ENCODE measurements at places on chromosomes 4 and X.
A peak's percentile ranks its signal among the peaks of the same experiment; 100 is the strongest.

DNA sequence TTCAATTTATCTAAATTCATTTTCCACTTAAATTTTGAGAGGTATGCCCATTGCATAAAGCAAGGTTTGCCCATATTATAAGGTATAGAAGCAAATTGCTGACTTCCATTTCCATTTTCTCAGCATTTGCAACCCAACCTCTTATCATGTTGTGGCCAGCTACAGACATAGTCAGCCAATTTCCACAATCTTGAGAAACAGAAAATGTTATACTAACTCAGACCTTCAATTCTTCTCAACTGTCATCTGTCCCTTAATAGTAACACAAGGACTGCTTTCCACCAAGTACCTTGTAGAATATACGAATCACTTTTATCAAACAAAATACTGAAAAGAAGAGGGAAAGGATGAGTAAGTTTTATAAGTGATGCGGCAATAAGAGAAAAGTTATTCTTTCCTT is 11.2 kb upstream of the GRIA3 start:
- no peak for DNase-seq

- DNase-seq = no peak
Measured at GRCh38 chr4:24736066-24736465, 59.3 kb upstream of the SOD3 start.

DNA sequence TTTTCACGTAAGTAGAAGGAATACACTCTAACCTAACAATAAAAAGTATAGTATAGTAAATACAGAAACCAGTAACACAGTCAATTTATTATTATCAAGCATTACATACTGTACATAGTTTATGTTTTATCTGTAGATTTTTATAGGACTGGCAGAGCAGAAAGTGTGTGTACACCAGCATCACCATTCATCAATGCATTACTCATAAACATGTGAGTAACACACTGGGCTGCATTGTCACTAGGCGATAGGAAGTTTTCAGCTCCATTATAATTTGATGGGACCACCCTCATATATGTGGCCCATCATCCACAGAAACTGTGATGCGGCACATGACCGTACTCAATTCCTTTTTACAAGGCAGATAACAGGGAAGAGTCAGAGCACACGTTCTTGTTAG is 137.8 kb upstream of the RBPJ start:
- no peak for DNase-seq

DNA sequence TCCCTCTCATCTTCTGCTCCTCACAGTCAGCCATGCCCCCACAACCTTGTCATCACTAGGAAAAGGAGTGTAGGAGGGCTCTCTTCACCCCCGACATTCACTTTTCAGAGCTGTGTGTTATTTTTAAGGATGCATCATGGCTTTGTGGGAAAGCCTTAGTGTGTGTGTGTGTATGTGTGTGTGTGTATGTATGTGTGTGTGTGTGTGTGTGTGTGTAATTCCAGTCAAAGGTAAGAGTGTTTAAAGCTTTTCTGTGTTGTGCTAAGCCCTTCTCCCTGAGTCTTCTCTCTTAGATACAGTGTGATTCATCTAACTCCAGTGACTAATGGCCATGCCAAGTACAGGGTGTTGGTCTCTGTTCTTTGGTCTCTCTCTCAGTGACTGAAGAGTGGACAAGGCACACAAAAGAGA is 76.6 kb downstream of the CHIC2 start:
- DNase-seq = no peak

DNA sequence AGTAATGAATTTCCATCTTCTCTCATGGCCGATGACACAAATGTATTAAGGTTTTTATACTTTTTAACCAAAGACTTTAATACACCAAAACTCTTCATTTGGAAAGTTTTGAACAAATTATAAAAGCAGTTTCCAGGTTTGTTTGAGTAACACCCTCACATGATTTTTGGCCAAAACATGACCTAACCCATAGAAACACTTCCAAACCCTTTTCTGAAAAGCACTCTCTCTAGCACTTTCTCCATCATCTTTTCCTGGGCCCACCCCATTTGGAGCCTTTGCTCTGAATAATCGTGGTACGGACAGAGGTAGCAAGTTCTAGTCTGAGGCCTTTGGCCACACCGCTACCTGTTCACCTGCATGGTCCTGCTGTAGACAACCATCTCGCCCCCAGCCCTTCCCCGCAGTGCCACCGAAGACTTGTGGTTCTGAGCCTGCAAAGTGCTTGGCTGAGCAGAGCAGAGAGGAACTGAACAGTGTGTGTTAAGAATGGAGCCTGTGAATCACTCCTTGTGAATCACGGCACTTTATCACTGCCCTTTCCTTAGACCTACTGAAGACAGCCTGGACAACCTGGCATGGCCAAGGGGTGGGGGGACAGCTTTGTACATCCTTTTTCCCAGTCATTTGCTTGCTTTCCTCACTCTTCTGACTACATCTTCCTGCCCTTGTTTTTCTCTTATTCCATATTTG is 181.8 kb downstream of the PTTG2 start:
- no peak for DNase-seq

- no peak for DNase-seq
Measured at GRCh38 chrX:15816886-15817285, 26.6 kb downstream of the ZRSR2 start.

GRCh38 chrX:149829751-149830191 is 48.0 kb downstream of the MAGEA9 start:
- no peak for DNase-seq

DNA sequence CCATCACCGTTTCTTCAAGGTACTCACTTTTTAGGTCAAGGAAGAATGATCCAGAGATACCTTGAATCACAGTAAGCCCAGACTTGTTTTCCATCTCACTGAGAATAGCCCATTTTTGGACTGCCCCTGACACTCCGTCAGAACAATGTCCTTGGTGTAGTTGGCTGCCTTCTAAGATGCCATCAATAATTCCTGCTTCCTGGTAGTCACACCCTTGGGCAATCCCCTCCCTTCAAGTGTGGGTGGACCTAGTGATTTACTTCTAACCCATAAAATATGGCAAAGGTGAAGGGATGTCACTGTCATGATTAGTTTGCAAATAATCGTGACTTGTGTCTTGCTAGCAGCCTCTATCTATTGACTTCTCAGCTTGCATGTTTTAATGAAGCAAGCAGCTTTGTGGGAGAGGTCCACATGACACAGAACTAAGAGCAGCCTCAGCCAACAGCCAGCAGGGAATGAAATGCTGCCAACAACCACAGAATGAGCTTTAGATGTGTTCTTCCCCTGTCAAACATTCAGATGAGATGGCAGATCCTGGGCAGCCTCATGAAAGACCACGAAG is 20.0 kb upstream of the KLHL34 start:
- no peak for DNase-seq

DNA sequence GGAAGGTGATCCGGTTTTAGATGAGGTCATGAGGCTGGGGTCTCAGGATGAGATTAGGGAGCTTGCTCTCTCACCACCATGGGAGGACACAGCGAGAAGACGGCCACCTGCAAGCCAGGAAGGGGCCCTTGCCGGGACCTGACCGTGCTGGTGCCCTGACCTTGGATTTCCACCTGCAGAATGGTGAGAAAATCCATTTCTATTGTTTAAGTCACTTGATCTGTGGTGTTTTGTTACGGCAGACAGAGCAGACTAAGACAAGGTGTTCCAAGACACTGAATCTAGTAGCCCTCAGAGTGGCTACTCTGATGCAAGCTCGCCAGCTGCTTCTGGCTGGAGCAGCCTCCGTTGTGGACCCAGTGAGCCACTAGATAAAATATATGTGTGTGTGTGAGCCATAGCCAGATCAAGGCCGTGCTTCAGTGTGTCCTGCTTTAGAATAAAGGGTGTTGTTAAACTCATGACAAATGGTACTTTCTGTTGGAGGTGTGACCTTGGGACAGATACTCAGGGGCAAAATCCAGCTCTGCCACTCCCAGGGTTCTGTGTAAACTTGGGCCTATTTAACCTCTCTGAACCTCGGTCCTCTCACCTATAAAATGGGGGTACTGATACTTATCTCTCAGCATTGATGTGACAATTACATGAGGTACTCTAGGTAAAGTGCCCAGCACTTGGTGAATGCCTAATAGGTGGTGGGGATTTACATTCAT is 67.9 kb upstream of the STX18 start:
- no peak for DNase-seq

GRCh38 chr4:39044956-39045826 is 13.0 kb upstream of the TMEM156 start:
- peak; percentile 51 for DNase-seq

Measured in hypothalamus (tissue), 51 donors.